ENCODE measurements at places on chromosomes 1 and 21. TPM values are rescaled to one million over a fixed set of nuclear protein-coding genes. Genes with fewer than 3 reads are reported as not detected.

SIM2 gene
- total RNA-seq = not detected

FCRL3 gene
- 0.53 TPM for total RNA-seq

RGSL1 gene
- total RNA-seq = not detected

PAQR7 gene
- total RNA-seq = 3.3 TPM

CYP4B1 gene
- total RNA-seq = 2.9 TPM

F13B gene
- total RNA-seq = not detected

IL6R gene
- total RNA-seq = 32.9 TPM

OR2AK2 gene
- total RNA-seq = not detected

NR1I3 gene
- total RNA-seq = not detected

LIN28A gene
- not detected for total RNA-seq

CLDN19 gene
- total RNA-seq = not detected

TCHH gene
- total RNA-seq = 0.06 TPM

TEKT2 gene
- not detected for total RNA-seq

PLEKHN1 gene
- 0.95 TPM for total RNA-seq

TSPEAR gene
- not detected for total RNA-seq

CYP4A11 gene
- not detected for total RNA-seq

VHLL gene
- total RNA-seq = not detected

SH3GLB1 gene
- total RNA-seq = 122 TPM

FCRL5 gene
- 4.5 TPM for total RNA-seq

- no peak for DNase-seq
These were observed 14.7 kb downstream of the MDM4 start for GRCh38 chr1:204530932-204531331.

DNA sequence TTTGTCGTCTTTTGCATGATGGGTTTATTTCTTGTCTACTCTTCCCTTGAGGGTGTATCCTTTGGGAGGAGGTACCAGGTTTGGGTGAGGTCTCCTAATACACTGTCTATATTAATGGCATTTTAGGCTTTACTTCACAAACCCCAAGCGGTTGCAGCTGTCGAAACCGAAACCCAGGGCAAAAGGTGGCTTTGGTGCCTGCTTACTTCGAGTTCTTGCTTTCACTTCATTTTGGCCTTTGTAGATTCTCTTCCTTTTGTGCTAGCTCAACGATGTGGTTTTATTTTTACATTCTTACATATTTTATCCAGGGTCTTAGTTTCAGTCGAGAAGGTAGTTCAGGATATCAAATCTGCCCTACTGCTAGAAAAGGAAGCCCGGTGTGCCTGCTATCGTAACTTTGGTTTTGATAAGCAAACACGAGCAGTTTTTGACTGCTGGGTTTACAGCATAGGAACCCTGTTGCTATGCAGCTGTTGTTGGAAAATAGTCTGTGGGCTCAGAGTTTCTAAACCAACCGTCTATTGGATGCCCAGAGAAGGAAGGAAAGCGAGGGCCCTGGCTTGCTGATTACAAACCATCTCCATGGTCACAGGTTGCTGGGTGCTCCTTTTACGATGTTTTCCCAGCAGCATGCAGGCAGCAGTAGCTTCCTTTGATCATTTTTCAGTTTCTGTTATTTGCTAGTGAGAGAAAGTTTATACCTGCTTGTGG lies 9.8 kb upstream of the TSPAN2 start:
- peak; percentile 80 for DNase-seq

- DNase-seq = peak; percentile 47
These were observed 9.0 kb upstream of the CDC20 start for GRCh38 chr1:43349594-43350306.

- DNase-seq = no peak
These were observed 185.1 kb upstream of the ST6GALNAC5 start for GRCh38 chr1:76682138-76682537.

GRCh38 chr1:168291222-168291837 lies 10.7 kb downstream of the TBX19 start:
- DNase-seq = no peak

- DNase-seq = no peak
These were observed 340.0 kb downstream of the NPHP4 start for GRCh38 chr1:5651964-5652821.

- DNase-seq = no peak
These were observed 1544.1 kb downstream of the PLA2G4A start for GRCh38 chr1:188372821-188373220.

- no peak for DNase-seq
These were observed 52.0 kb downstream of the ZNHIT6 start for GRCh38 chr1:85656256-85656655.

DNA sequence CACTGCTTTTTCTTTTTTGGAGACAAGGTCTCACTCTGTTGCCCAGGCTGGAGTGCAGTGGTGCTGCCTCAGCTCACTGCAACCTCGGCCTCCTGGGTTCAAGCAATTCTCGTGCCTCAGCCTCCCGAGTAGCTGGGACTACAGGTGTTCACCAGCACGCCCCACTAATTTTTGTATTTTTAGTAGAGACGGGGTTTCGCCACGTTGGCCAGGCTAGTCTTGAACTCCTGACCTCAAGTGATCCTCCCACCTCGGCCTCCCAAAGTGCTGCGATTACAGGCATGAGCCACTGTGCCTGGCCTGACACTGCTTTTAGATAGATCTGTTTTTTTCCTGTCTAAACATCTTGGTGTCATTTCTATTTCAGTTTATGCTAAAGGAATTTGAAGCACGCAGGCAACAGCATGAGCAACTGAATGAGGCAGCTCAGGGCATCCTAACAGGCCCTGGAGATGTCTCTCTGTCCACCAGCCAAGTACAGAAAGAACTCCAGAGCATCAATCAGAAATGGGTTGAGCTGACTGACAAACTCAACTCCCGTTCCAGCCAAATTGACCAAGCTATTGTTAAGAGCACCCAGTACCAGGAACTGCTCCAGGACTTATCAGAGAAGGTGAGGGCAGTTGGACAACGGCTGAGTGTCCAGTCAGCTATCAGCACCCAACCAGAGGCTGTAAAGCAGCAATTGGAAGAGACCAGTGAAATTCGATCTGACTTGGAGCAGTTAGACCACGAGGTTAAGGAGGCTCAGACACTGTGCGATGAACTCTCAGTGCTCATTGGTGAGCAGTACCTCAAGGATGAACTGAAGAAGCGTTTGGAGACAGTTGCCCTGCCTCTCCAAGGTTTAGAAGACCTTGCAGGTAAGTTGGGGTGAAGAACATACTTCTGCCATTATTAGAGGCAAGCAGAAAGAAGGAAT lies 106.1 kb upstream of the BMP8A start:
- DNase-seq = no peak

GRCh38 chr1:198535631-198536030 lies 4.8 kb downstream of the ATP6V1G3 start:
- DNase-seq = no peak

DNA sequence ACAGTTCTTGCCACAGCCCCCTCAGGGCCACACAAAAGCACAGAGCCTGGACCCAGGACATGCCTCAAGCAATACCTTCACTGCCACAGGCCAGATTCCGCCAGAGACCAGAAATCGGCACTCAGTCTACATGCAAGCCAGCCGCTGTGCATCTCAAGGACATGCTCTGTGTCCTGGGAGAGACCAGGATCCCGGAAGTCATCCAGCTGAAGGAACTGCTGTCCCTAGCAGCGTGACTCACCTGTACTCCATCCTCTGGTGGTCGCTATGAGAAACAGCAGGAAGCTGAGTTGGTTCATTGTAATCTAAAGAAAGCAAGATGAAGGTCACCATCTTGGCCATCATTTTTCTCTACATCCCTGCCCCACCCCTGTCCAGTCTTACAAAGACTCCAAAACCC lies 401 bp downstream of the ITLN1 start:
- no peak for DNase-seq

- no peak for DNase-seq
These were observed 66.5 kb upstream of the ERRFI1 start for GRCh38 chr1:8092657-8093056.

GRCh38 chr21:44855572-44855971 lies 17.9 kb downstream of the PTTG1IP start:
- DNase-seq = no peak

- DNase-seq = no peak
These were observed 16.1 kb downstream of the CD101 start for GRCh38 chr1:117017648-117018047.

DNA sequence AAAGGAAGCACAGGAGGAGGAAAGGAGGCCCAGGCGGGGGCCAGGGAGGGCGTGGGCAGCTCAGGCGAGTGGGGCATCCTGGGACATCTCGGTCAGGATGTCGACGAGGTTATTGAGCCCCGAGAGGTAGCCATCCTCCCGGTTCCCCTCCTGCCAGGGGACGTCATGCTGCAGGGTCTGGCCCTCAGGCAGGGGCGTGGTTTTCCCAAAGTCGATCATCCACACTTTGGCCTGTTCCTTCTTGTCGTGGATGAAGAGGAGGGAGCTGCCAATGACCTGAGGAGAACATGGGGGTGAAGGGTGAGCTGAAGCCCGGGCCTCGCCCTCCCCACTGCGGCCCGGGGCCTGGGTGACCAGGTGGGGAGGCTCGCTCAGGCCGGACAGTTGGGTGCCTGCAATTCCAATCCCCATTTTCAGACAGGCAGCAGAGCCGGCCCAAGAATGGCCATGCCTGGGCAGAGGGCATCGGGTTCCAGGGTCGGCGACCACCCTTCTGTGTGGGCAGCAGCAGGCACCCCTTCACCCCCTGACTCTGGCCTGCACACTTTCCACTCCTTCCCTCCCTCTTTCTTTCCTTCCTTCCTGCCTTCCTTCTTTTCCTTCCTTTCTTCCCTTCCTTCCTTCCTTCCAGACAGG lies 86.2 kb downstream of the STUM start:
- no peak for DNase-seq

- DNase-seq = no peak
These were observed 165.1 kb upstream of the SNX7 start for GRCh38 chr1:98496256-98496995.

- no peak for DNase-seq
These were observed 28.7 kb upstream of the DIP2A start for GRCh38 chr21:46429754-46430681.

GRCh38 chr1:21754583-21754982 lies 28.4 kb downstream of the USP48 start:
- no peak for DNase-seq

DNA sequence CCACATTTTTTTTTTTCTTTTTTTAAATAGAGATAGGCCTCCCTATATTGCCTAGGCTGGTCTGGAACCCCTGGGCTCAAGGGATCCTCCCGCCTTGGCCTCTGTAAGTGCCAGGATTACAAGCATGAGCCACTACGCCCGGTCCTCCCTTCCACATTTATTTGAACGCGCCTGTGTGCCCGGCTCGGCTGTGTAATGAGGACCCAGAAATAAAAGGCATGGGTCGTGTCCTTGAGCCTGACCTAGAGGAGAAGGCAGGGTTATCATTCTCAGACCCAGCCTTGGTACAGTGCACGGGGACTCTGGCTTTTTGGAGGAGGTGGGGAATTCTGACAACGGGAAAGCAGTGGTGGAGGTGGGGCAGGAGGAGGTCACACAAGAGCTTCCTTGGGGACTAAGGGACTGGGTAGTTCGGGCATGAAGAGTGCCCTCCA lies 841 bp downstream of the CENPF start:
- DNase-seq = no peak

DNA sequence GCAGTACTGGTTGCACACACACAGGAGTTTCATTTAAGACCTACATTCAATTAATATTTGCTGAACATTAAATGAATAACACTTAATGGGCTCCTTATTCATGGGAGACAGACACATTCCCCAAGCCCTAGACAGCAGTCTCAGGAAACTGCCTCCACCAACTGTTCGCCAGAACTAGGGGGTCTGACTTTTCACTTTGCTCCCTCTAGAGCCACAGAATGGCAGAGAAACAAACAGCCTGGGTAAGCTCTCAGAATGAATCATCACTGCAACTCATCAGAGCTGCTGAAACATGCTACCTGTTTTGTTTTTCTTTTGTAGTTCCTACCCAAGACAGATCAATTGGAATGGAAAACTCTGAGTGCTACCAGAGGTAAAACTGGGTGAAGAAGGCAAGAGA lies 31.7 kb downstream of the ELK4 start:
- no peak for DNase-seq

- no peak for DNase-seq
These were observed 352 bp downstream of the MEX3A start for GRCh38 chr1:156081917-156082308.

- DNase-seq = no peak
These were observed 80.9 kb upstream of the ZC3H12A start for GRCh38 chr1:37393173-37394120.

- no peak for DNase-seq
These were observed 73.8 kb downstream of the RPE65 start for GRCh38 chr1:68375919-68376318.
